ENCODE measurements at places on chromosomes 1 and 21.

GRCh38 chr1:79128722-79129121, 122.2 kb upstream of the ADGRL4 start:
- no peak for DNase-seq
- H3K36me3 ChIP-seq = no peaks in the 10 kb centered on the region
- no peak overlapping the region for H3K4me3 ChIP-seq

GRCh38 chr1:109425391-109426280, 612 bp downstream of the PSMA5 start:
- H3K27me3 ChIP-seq = no peaks in the 10 kb centered on the region
- no peak for DNase-seq
- H3K36me3 ChIP-seq = no peaks in the 10 kb centered on the region
- peak overlapping the region; percentile 75 for H3K27ac ChIP-seq

- no peak for DNase-seq
- no peak overlapping the region for H3K27ac ChIP-seq
- H3K4me3 ChIP-seq = no peak overlapping the region
These were observed 4.1 kb downstream of the WARS2 start for GRCh38 chr1:119136401-119136800.

GRCh38 chr1:22508329-22508728, 55.0 kb upstream of the EPHA8 start:
- H3K4me3 ChIP-seq = no peak overlapping the region
- H3K4me1 ChIP-seq = no peaks in the 10 kb centered on the region
- no peaks in the 10 kb centered on the region for H3K27me3 ChIP-seq
- DNase-seq = no peak
- H3K36me3 ChIP-seq = peaks cover 20% of the 10 kb centered on the region

GRCh38 chr1:32197074-32197473, 3.3 kb upstream of the CCDC28B start:
- no peak overlapping the region for H3K4me3 ChIP-seq
- H3K4me1 ChIP-seq = peaks cover 14% of the 10 kb centered on the region
- H3K36me3 ChIP-seq = peaks cover 19% of the 10 kb centered on the region
- no peak for DNase-seq
- no peaks in the 10 kb centered on the region for H3K27me3 ChIP-seq

- no peak for DNase-seq
- H3K27me3 ChIP-seq = no peaks in the 10 kb centered on the region
- H3K36me3 ChIP-seq = no peaks in the 10 kb centered on the region
- no peak overlapping the region for H3K4me3 ChIP-seq
- H3K4me1 ChIP-seq = no peaks in the 10 kb centered on the region
- H3K27ac ChIP-seq = no peak overlapping the region
These were observed 393.7 kb downstream of the HLX start for GRCh38 chr1:221272940-221273339.

DNA sequence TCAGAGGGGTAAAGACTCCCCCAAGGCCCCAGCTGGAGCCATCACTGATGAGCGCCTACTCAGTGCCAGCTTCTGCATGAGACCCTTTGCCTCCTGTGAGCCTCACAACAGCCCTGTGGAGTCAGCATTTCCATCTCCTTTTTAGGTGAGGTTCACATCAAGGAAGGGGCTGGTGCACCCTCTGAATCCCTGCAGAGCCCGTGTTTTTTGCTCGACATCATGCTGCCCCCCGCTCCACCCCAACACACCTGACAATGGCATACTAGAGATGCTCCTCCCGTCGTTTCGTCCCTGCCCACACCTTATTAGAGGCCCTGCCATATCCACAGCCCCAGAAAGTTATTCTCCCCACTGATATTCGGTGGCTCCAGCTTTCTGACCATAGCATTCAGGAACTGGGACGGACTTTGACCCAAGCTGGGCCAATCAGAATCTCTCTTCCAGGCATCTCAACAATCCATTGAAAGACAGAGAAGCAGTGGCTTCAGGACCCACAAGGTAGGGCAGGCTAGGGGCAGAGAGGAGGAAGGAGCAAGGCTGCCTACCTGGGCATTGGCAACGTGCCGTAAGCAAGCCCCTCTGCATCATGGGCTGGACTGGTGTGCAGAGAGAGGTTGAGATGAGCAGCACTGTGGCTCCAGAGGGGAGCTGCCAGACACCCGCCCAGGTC, 32.7 kb downstream of the EPHA10 start:
- no peaks in the 10 kb centered on the region for H3K27me3 ChIP-seq
- DNase-seq = no peak
- H3K4me3 ChIP-seq = no peak overlapping the region
- H3K36me3 ChIP-seq = no peaks in the 10 kb centered on the region
- H3K27ac ChIP-seq = no peak overlapping the region

DNA sequence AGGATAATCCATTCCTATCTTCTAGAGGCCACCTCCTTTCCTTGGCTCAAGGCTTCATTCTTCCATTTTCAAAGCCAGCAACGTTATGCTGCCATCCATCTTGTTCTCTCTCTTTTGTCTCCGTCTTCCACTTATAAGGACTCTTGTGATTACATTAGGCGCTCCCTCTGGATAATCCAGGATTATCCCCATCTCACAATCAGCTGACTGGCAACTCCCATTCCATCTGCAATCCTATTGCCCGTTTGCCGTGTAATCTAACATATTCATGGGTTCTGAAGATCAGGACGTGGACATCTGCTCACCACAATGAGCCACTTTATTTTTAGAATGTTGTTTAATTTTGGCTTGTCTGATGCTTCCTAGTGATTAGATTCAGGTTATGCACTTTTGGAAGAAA, 89.3 kb downstream of the EBNA1BP2 start:
- H3K36me3 ChIP-seq = no peaks in the 10 kb centered on the region
- no peak for DNase-seq
- no peaks in the 10 kb centered on the region for H3K4me1 ChIP-seq
- no peak overlapping the region for H3K4me3 ChIP-seq
- no peak overlapping the region for H3K27ac ChIP-seq

DNA sequence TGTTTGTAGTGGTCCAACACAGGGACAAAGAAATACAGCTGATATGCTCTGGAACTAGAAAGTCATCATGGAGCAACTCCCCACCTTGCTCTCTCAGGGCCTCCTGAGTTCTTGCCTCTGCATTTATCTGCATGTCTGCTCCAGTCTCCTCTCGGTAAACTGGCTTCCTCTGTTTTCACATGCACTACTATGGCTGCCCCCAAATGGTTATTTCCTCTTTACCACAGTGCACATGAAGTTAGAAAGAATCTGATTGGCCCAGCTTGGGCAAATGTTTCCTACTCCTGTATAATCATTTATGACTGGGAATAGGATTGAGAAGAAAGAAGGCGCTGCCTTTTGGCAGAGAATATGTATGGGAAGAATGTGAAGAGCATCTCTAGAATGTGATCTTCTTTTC, 16.5 kb upstream of the PSMB2 start:
- no peaks in the 10 kb centered on the region for H3K4me1 ChIP-seq
- no peaks in the 10 kb centered on the region for H3K36me3 ChIP-seq
- H3K27ac ChIP-seq = no peak overlapping the region
- no peak overlapping the region for H3K4me3 ChIP-seq

DNA sequence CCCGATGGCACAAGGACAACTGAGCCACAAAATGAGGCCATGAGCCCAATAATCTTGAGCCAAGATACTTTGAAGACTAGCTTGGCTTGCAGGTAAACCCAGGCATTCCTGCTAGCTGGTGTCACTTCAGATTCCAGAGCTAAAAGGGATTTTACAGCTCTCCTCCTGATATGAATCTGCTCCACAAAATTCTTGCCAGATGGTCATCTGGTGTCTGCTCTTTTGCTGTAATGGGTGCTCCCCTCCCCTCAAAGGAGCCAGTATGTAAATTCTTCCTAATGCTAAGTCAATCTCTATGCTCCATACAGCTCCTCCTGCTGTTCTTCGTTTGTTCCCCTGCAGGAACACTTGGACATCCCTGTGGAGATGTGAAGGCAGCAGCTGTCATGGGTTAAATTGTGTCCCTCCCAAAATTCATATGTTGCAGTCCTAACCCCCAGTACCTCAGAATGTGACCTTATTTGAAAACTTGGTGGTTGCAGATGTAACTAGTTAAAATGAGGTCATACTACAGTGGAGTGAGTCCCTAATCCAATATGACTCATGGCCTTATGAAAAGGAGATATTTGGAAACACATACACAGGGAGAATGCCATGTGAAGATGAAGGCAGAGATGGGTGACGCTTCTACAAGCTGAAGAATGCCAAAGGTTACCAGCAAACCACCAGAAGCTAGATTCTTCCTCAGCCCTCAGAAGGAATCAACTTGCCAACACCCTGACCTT, 180.6 kb upstream of the PALMD start:
- H3K27me3 ChIP-seq = no peaks in the 10 kb centered on the region
- no peak overlapping the region for H3K27ac ChIP-seq
- no peak overlapping the region for H3K4me3 ChIP-seq
- DNase-seq = no peak
- no peaks in the 10 kb centered on the region for H3K36me3 ChIP-seq

DNA sequence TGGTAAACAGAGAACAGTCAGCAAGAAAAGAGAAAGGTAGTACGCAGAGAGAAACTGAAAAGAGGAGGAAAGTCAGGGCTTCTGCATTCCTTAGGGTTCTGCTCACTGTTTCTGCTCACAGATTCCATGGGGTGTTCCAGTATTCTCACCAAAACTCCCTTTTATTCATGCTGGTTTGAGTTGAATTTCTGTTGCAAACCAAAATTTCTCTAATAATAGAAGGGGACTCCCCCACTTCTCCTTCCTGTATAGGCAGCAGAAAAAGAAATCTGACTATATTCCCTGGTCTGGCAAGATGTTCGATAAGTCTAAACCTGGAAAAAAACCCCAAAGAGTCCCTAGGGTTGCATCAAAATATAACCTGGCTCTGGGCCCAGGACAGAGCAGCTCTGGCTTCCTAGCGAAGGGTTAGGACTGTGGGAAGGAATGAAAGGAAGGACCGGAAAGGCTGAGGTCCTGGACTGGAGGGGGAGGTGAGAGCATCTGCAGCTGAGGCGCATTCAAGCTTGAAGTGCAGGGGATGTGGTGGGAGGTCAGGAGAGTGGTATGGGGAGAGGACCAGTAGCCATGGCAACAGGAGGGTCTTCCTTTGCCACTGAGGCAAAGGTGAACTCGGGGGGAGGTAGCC, 18.8 kb upstream of the RGS16 start:
- no peak overlapping the region for H3K4me3 ChIP-seq
- no peak overlapping the region for H3K27ac ChIP-seq
- no peaks in the 10 kb centered on the region for H3K36me3 ChIP-seq
- no peaks in the 10 kb centered on the region for H3K4me1 ChIP-seq
- DNase-seq = no peak

DNA sequence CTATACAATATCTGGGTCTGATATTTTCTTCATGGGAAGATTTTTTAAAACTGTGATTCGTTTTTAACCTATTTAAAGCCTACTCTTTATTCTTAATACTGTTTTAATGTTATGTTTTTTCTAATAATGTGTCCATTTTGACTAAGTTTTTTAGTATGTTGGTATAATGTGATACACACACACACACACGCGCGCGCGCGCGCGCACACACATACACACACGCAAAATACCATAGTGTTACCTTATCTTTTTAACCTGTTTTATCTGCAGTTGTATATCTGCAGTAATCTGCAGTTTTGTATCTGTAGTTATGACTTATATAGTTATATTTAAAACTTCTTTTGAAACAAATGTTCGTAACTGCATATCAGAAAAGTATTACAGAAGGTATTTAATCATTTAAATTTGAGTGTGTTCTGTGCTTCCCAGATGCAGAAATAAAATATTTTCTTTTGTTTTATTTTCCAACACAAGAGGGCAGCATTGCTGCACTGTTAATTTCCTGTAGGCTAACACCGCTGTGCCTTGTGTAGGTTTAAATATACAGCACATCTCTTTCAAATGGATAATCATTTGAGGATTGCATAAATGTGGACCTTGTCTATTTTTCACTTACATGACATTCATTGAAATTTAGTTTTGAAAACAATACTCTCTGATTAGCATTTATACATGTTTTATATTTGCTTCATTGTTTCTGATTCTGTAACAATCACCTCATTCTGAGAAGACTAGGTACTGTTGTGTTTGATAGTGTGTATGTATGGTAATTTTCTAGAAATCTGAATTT, 166.1 kb downstream of the PDE4B start:
- DNase-seq = no peak
- H3K4me3 ChIP-seq = no peak overlapping the region
- no peaks in the 10 kb centered on the region for H3K36me3 ChIP-seq
- no peak overlapping the region for H3K27ac ChIP-seq
- H3K4me1 ChIP-seq = no peaks in the 10 kb centered on the region
- no peaks in the 10 kb centered on the region for H3K27me3 ChIP-seq

GRCh38 chr1:98112626-98113025, 191.8 kb upstream of the DPYD start:
- H3K4me1 ChIP-seq = no peaks in the 10 kb centered on the region
- H3K27ac ChIP-seq = no peak overlapping the region
- DNase-seq = no peak
- H3K27me3 ChIP-seq = no peaks in the 10 kb centered on the region

DNA sequence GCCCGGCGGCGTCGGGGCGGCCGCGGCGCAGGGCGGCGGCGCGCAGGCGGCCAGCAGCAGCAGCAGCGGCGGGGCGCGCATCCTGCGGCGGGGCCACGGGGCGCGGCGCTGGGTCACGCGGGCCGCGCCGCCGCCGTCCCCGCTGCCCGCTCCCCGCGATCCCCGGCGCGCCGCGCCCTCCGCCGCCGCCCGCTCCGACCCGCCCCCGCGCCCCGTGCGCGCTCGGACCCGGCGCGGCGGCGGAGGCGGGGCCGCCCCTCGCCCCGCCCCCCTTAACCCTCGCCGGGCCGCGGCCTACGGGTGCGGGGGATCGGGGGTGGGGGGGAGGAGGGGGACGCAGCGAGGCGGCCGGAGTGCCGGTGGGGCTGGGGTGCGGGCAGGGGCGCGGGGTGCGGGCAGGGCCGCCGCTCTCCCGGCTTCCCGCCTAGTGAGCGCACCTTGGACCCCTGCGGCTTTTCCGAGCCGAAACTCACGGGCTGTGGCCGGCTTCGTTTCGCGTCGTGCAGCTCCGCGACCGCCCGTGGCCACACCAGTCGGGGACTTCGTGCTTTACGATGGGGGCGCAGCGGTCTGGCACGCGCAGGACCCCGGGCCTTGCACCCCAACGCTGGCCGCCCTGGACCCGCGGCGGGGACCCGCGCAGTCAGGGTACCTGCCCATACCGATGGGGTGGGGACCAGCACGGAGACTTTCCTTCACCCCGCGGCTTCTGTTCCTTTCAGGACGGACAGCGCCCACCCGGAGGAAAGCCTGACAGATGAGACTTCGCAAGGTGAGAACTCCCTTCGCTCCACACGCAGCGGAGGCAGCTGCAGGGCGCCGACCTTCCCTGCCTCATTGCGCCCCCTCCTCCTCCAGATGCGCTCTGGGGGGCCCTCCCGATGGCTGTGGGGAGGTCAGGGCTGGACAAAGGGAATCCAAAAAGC, at the start of gene FNDC10:
TSS of gene FNDC10 (minus strand) at position 201 of the 926 bp plus-strand sequence. CDS start at position 81, 120 bp downstream.
- DNase-seq = no peak
- H3K27ac ChIP-seq = no peak within 1 kb of the TSS
- peak within 1 kb of the TSS; percentile 23 for H3K4me3 ChIP-seq
- H3K4me1 ChIP-seq = peaks cover 4% of the 10 kb centered on the region
- H3K36me3 ChIP-seq = no peaks in the 10 kb centered on the region

DNA sequence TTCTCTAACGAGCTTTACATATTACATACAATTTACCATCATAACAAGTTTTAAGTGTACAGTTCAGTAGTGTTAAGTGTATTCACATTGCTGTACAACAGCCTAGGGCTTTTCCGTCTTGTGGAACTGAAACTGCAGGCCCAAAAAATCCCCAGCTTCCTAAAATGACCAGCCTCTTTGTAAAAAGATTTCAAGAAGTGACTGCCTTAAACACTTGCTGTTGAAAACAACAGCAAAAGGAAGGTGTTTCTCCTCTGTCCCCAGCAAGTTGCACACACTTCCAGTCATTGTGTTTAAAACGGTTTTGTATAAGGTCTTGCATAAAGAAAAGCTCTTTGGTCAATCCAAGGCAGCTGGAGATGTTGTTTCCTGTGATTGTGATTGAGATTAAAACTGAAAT, 16.0 kb upstream of the GBP1 start:
- no peak overlapping the region for H3K27ac ChIP-seq
- DNase-seq = no peak
- no peaks in the 10 kb centered on the region for H3K36me3 ChIP-seq
